Activated CD4-positive, alpha-beta T cell treated with anti-CD3 and anti-CD28 coated beads for 36 hours (primary cell): ENCODE measurements at places on chromosomes 2 and 18.
A peak's percentile ranks its signal among the peaks of the same experiment; 100 is the strongest.

DNA sequence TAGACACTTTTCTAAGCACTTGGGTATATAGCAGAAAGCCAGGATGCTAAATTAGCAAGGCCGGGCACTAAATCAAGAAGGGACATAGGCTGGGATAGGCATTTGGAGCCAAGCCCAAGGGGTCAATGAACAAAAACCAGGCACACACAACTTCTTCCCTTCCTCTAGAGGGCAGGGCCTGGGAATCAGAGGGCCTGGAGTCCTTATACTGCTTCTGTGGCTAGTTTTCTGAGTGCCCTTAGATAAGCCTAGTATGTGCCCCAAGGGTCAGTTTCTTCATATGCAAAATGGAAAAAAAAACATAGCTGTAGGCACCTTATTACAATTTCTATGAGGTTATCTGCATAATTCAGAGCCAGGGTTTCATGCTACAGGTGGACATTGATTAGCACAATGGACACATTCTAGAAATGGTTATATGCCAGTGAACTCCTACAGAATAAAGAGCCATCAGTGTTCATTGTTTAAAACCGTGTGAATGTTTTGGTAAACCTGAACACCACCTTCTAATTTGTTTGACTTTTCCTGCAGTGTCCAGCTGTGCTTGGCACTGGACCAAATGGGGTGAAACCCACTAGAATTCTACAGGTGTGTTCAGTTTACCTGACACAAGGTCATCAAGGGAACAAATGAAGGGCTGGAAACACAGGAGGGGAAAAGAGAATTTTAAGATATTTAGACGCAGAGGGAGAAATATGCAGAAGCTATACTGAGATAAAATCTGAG, 49.6 kb downstream of the PAX8 start:
- DNase-seq: no peak

DNA sequence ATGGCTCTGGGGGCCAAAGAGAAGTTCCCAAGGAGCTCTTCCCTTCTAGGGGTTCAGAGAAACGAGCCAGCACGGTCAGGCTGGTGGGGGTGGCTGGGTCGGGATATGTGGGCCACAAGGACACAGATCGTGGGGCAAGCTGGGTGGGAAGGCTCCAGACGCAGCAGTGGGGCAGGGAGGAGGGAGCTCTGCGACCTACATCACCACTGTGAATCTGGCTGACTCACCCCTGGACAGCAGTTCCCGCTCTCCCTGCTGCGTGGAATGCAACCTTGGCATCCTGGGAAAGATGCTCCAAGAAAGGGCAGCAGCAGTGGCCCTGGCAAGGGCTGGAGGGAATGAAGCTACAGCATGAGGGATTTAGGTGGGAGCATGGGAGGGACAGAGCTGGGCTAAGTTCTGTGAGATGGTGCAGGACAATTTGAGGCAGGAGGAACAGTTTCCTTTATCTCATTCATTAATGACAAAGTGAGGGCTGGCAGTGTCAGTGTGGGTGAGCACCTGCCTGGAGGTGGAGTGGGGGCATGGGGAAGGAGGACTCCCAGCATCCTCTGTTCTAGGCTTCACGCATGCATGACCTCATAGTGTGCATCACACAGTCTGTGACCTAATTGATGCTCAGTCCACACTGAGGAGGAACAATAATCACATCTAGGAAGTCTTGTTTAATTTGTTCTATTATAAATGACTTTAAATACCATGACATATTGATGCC, 25.0 kb downstream of the CELF4 start:
- no peak for DNase-seq

GRCh38 chr2:220569112-220569897, 941.9 kb downstream of the SLC4A3 start:
- DNase-seq: no peak

- DNase-seq: no peak
Measured at GRCh38 chr2:161488131-161488699, 72.1 kb downstream of the TBR1 start.

GRCh38 chr18:56196495-56197225, 441.7 kb downstream of the TXNL1 start:
- no peak for DNase-seq

DNA sequence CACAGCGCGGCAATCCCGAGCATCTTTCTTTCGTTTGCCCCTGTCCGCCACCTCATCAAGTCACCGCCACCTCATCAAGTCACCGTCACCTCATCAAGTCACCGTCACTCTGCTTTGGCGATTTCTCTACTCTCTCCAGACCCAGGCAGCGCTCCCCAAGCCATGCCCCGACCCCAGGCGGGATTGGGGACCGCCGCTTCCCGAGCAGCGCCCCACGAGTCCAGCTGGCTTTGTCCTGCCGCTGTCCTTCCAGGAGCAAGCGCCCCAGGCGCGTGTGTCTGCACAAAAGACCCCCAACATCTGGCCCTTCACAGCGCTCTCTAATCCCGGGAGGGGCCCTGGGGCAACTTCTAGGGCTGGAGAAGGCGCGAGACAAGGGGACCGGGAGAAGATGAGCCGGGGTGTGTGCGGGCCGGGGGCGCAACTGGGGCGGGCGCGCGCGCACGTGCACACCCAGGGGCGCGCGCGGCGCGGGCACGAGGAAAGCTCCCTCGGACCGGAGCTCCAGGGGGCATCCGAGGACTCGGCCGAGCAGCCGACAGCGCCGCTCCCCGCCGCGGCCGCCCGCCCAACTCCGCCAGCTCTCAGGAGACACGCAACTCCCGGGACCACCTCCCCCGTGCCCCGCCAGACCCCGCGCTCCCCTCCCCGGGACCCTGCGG, 633 bp upstream of the RNF152 start:
- DNase-seq: peak; percentile 65

DNA sequence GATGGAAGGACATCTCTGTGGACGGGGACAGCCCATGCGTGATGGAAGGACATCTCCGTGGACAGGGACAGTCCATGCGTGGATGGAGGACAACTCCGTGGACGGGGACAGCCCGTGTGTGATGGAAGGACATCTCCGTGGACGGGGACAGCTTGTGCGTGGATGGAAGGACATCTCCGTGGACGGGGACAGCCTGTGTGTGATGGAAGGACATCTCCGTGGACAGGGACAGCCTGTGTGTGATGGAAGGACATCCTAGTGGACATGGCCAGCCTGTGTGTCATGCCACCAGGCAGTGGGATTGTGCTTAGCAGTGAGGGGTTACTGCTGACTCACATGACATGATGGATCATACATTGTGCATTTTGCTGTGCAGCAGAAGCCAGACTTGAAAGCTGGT, 30.0 kb upstream of the NFATC1 start:
- no peak for DNase-seq

DNA sequence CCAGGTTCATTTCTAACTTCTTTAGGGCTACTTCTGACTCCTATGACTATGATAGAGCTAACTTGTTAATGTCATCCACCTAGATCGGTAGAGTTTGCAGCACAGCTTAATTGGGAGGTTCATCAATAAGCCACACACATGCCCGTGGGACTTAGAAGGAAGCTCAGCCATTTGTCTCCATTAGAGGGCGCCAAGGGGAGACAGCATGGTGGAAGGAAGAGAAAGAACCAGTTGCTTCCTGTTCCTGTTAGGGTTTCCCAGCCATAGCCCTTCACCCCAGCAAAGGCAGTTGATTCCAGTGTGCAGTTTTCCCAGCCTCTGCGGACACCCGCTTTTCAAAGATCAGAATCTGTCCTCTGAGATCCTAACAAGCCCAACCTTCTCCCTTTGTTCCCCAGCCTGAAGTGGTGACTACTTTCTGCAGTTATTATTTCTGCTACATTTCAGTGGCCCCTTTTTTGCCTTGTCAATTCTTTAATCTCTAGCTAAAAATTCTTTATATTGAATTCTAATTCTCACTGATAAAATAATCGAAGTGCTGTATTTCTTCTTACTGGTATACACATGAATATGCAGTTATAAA, 30.3 kb downstream of the MAIP1 start:
- DNase-seq: peak; percentile 78

DNA sequence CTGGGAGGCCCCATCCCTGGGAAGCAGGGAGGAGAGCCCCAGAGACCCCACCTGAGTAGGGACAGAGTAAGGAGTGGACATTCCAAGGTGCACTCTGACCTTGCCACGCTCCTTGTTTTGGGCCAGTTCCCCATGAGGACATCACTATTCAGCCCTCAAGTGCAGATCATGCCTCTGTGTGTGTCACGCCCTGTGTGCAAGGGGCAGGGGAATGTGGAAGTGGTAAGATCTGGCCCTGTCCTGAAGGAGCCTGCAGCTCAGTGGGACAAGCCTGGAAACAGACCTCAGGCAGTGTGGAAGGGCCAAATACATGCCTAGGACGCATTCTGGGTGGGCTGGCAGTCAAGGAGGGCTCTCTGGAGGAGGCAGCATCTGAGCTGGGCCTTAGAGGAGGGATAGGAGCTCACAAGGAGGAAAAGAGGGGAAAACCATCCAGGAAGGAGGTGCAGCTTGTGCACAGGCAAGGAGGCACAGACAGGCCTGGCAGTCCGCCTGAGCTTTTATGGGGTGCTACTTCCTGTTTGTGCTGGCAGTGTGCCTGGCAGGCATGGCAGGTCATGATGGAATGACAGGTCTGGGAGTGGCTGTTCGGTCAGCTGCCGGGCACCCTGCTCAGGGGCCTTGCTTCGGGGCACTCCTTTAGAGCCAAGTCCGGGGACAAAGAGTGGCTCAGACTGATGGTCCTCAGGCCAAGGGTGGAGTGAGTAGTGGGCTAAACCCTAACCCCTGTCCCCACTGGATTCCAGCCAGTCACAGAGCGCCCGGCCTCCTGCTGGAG, 3.3 kb downstream of the KLHL30 start:
- no peak for DNase-seq

DNA sequence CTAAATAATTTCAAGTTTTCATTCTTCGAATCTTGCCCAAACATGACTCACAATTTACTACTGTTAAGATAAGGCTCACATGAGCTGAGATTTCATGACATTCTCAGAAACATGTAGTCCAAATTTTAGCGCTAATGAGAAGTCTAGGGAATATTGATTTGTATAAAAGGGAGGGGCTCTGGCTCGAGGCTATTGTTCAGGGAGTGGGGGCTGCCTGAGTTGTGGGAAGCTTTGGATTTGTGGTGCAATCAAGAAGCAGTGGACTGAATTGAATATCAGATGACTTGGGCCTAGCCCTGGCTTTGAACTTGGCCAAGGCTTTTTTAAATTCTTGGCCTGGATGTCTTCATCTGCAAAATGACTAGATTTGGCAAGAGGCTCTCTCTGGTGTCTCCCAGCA, 674.9 kb upstream of the FANCL start:
- no peak for DNase-seq

DNA sequence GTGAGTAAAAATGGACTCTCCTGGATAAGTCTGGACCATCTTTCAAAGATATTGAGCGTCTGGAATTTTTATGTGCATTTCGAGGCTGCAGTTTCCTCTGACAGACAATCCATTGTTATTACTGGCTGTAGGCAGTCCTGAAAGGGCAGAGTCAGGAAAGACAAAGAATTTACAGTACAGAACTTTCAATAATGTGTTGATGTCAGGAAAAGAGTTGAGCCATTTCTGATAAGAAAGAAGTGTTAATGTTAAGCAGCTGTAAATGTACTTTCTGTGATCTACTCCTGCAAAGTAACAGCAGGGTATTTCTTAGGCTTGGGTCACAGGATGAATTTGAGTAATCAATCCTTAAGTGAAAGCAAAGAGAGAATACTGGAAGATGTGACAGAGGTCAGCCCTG, 29.8 kb downstream of the TSPYL6 start:
- DNase-seq: no peak

GRCh38 chr2:128368437-128369107, 49.9 kb upstream of the HS6ST1 start:
- DNase-seq: no peak
